ENCODE measurements at places on chromosomes 11 and 22.

DNA sequence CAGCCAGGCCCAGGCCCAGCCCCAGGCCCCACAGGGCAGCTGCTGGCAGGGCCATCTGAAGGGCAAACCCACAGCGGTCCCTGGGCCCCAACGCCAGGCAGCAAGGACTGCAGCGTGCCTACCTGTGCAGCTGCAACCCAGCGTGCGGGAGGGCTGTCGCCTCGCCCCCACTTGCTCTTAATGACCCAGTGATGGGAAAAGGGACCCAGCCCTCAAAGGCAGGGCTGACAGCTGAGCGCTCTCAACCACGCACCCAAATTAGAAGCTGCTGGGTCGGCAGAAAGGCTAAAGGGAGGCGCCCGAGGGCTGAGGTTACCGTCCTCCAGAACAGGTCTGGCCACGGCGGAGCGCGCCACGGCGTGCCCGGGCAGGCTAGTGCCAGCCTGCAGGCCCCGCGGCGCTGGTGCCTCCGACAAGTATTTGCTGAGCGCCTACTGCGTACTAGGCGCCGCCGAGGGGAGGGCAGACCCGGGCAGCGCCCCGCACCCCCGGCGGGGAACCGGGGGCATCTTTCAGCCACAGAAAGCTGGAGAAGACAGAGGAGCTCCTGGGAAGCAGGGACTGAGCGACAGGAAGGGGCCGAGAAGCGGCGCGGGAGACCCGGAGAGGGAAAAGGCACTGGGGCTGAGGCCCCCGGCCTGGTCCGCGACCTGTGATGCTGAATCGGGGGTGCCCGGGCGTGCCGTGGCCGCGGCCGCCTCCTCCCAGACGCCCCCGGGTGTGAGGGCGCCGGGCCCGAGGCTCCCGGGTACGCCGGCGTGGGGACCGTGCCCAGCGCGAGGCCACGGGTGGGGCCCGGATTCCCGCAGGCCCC lies 773 bp downstream of the HRAS start:
- peak; percentile 66 for DNase-seq

DNA sequence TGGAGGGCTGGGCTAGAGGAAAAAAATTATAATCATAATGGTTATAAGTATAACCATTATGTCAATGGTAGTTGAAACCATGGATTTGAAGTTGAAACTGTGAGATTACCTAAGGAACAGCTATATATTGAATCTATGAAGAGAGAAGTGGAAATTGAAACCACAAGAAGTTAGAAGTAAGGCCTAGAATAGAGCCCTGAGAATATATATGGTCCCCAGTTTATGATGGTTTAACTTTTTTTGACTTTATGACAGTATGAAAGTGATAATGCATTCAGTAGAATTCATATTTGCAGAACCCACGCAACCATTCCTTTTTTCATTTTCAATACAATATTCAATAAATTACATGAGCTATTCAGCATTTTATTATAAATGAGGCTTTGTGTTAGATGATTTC lies 15.0 kb downstream of the AASDHPPT start:
- DNase-seq = no peak

GRCh38 chr22:26182723-26183122 lies 13.5 kb downstream of the SEZ6L start:
- no peak for DNase-seq

DNA sequence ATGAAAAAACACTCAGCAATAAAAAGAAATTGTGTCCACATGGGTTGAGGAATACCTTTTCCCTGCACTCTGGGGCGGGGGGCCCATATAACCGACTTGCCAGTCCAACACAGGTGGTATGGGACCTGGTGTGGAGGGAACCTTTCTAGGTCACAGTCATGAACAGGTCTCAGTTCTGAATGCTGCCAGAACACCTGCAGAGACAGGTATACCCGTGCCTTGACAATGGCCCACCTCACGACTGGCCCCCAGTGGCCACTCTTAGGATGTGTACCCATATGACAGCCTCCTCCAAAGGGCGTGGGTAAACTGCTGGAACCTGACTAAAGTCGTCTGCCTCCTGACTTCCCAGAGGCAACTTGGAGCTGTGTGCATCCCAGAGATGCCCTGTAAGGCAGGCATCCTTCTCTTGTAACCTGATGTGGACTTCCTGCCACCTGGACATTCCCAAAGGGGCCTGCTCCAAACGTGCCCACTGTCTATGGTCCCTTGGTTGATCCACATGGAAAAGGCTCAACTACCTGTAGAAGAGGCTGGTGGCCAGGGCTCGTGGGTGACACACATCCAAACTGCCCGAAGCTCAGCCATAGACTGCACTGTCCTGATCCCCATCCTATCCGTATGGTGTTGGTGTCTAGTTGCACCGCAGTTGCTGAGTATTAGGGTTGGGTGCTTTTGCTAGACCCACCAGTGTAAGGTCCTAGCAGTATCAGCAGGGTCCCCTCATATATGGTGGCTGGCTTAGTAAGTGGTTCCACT lies 859.3 kb downstream of the BRD1 start:
- peak; percentile 47 for DNase-seq

GRCh38 chr11:82653752-82654151 lies 79.9 kb downstream of the FAM181B start:
- no peak for DNase-seq

- no peak for DNase-seq
Measured at GRCh38 chr11:72241291-72241781, 2.6 kb downstream of the PHOX2A start.

GRCh38 chr22:37417677-37418348 lies 9.5 kb downstream of the ELFN2 start:
- DNase-seq = no peak

- peak; percentile 43 for DNase-seq
Measured at GRCh38 chr11:68974421-68975194, 6.2 kb downstream of the MRGPRD start.

DNA sequence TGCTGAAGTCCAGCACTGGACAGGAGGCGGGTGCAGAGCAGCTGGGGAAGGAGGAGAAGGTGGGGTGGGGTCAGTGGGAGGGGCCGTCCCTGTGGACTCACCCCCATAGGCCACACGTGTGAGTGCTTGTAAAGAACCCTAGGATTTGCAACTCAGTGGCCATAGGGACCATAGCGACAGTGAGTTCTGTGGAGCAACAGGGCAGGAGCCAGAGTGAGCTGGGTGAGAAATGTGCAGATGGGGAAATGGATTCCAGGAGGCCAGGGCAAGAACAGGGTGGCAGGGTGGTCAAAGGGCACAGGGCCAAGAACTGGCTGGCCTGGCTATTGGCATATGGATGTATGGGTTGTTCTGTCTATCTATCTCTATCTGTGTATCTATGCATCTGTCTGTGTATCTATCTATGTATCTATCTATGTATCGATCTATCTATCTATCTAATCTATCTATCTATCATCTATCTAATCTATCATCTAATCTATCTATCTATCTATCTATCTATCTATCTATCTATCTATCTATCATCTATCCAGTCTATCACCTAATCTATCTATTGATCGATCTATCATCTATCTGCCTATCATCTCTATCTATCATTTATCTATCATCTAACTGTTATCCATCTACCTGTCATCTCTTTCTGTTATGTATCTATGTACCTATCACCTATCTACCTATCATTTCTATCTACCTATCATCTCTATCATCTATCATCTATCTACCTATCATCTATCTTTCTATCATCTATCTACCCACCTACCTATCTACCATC lies 889.0 kb downstream of the TBC1D22A start:
- peak; percentile 19 for DNase-seq

DNA sequence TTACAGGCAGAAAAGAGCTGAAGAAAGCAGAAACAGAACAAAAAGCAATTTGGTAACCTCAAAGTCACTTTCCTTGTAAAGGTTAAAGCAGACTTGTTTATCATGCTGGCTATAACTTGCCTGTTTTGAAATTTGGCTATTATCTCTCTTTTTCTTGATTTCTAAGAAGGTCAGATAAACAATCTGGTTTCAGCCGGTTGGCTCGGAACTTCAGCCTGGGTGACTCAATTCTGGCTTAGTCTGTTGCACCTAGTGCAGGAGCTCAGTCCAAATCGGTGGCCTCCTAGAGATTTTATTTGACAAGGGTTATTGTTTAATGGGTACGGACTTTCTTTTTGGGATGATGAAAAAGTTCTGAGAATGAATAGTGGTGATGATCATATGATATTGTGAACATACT lies 367.1 kb upstream of the B3GAT1 start:
- no peak for DNase-seq

DNA sequence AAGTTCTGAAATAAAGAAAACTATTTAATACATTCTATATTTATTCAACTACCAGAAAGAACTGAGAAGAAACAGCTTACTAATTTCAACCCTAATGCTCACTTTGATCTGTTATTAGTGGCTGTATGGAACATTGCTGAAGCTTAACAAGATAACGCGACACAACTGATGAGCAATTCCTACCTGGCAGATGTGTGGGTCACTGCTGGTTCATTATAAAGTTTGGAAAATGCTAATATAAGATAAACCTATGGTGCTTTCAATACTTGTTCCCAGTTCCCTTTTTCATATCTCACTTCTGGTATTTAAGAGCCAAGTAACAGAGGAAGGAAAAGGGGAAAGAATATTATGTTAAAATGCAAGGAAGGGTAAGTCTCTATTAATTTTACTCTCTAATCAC lies 10.5 kb downstream of the CTSC start:
- DNase-seq = no peak

- no peak for DNase-seq
Measured at GRCh38 chr11:130457623-130458409, 9.4 kb downstream of the ADAMTS15 start.

DNA sequence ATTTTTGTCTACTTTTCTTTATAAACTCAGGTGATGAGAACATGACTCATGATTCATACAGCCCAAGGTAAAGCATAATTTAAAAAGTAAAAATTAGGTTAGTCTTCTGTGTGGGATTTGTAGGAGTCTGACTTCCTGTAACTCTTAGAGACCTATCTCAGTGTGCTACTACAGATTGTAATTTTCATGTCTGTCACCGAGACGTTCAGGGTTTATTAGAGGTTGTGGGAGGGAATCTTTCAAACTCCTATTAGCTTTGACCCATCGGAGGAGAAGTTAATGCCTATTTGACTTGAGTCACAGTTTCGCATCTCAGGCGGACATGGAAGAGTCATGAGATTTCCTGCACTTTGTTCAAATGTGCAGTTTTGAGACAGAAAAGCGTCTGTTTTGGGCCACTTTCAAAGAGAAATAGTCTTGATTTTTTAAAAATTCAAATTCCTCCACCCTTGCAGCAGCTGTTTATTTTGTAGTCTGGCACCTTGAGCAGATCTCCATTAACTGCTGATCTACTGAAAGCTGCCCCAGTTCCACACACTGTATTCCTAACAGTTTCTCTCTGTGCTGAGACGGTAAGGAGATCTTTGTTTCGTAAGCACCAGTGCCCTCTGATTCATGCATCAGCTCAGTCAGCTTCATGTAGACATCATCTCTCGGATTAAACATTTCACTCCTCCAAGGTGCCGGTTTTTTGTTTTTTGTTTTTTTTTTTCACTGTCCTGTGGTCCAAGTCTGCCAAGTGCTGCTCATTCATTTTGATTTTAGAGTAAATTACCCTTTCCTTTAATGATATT lies 24.3 kb downstream of the ALKBH3 start:
- DNase-seq = no peak

DNA sequence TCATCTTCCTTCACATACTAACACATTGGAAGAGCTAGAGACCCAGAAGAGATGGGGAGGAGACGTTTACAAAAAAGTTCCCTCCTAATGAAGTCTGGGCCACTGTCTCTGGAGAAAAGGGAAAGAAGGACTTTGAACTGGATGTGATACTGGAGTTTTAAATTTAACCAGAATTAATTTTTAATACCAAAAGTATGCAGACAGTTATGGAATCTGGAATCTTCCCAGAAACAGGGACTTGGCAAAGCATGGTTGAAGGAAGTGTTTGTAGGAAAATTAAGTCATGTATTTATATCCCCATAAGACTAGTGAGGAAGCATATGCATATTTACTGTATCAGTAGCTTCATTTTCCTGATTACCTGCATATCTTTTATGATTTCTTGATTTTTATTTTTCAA lies 215.5 kb downstream of the TTC28 start:
- no peak for DNase-seq

DNA sequence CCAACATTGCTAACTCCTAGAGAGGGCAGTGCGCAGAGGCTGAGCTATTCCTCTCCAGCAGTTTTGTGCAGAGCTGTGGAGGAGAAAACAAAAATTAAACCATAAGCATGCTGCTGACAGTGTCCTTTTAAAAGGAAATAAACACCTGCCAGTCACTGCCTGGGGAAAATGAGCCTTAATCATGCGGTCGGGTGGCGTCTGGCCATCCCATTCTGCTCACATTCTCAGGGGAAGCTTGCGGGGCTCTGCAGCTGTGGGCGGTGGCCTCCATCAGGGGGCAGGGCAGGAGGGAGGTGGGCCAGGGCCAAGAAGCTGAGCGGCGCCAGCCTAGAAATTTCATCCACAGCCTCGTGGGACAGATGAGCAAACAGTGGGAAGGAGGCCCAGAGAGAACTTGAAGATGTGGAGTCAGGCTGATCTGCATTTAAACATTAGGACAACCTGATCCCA lies 71.0 kb upstream of the TP53I11 start:
- DNase-seq = peak; percentile 68

- DNase-seq = peak; percentile 15
Measured at GRCh38 chr11:69244266-69244665, 49.7 kb upstream of the MYEOV start.

GRCh38 chr11:43920598-43921419 lies 21.6 kb upstream of the C11orf96 start:
- DNase-seq = peak; percentile 17

DNA sequence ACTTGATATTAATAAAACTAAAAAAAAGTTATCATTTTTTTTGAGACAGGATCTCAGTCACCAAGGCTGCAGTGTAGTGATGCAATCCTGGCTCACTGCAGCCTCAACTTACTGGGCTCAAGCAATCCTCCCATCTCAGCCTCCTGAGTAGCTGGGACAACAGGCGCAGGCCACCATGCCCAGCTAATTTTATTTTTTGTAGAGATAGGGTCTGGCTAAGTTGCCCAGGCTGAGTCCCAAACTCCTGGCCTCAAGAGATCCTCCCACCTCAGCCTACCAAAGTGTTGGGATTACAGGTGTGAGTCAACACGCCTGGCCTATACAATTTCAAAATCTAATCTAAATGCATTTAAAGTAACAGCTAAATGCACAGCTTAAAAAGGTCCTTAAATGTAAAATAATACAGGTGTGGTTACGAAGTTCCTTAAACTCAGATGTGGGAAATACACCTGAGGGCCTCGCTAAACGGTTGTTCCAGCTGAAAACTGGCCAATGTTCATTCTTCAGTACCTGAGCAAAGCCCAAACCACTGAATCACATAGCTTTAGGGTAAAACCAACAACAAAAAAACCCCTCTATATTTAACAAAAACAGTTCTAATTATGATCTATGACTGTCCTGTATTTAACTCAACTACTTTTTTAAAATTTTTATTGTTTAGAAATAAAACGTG lies 11.8 kb downstream of the NAP1L4 start:
- DNase-seq = no peak

GRCh38 chr11:126655807-126656128 lies 300.3 kb downstream of the ST3GAL4 start:
- DNase-seq = no peak

GRCh38 chr11:119376197-119376847 lies 5.2 kb downstream of the USP2 start:
- no peak for DNase-seq
